ENCODE measurements at places on chromosomes 1 and 21.

- no peak for DNase-seq
Observed at GRCh38 chr1:203426870-203427269, 48.7 kb upstream of the PRELP start.

GRCh38 chr21:37829447-37829846, 86.8 kb downstream of the KCNJ6 start:
- peak; percentile 26 for DNase-seq

- no peak for DNase-seq
Observed at GRCh38 chr1:210099921-210100320, 132.7 kb upstream of the SERTAD4 start.

- no peak for DNase-seq
Observed at GRCh38 chr1:98336472-98337083, 324.9 kb upstream of the SNX7 start.

DNA sequence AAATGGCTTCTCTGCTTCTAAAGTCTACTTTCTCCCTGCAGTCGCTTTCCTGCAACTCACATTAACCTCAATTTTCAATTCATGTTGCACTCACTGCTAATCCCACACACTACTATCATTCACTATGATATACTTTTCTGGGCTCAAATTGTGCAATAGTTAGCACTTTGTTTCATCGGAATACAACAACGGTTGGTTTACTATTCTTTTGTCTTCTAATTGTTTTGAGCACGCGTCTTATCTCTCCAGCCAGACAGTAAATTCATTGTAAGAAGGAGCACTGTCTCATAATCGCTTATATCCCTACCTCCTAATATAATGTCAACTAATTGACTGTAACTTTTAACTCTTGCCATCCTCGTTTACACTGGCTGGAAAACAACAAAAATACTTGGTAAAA, 3.9 kb upstream of the PALMD start:
- DNase-seq = no peak

GRCh38 chr1:150065184-150065871, 2.2 kb upstream of the VPS45 start:
- no peak for DNase-seq

DNA sequence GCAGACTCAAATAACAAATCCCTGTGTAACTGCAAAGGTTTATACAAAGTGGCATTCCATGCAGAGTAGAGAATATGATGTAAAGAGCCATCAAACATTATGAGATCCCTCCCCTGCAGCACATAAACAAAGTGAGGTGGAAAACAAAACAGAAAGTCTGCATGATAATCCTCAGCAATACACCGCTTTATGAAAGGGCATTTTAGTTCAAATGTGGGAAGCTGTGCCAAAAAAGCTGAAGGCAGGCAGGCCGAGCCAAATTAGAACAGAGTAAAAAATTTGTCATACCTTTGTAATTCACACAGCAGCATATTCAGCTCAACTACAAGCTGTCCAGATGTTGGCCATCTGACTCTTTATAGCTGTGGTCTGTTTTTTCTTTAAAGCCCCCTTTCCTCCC, 113.5 kb downstream of the LHX9 start:
- no peak for DNase-seq

DNA sequence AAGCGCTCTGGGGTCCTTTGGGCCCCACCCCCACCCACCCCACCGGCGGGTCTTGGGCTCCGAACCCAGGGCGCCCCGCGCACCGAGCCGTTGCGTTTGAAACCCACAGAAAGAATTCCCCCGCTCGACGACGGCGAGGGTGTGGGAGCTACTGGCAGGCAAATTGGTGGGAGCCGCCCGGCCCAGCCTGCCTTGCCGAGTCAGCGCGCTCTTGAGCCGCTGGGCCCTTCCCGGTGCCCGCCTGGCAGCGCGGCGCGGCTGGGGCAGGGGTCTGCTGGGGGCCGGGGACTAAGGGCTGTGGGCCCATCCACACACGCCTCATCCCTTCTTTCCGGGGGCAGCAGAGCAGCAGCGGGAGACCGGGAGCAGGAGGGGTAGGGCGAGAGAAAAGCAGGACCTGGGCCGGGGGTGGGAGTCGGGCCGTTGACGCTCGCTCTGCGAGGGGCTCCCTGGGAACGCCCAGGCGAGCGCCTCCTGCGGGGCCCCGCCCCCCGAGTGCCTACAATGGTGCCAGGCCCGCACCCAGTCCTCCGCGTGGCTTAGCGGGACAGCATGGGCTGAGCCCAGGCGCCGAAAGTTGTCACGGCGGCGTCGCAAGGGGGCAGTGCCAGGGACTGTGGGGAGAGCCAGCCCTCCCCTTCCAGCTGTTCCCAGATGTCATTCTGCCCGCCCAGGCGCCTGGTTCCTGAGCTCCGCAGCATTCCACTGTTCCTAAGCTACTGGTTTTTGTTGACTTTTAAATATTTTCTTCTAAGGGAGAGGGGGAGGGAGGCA, at the start of gene C1orf94:
C1orf94 (plus strand) TSS at position 78 of the 774 bp plus-strand sequence. CDS start 883 bp downstream, outside the sequence.
- DNase-seq = no peak

DNA sequence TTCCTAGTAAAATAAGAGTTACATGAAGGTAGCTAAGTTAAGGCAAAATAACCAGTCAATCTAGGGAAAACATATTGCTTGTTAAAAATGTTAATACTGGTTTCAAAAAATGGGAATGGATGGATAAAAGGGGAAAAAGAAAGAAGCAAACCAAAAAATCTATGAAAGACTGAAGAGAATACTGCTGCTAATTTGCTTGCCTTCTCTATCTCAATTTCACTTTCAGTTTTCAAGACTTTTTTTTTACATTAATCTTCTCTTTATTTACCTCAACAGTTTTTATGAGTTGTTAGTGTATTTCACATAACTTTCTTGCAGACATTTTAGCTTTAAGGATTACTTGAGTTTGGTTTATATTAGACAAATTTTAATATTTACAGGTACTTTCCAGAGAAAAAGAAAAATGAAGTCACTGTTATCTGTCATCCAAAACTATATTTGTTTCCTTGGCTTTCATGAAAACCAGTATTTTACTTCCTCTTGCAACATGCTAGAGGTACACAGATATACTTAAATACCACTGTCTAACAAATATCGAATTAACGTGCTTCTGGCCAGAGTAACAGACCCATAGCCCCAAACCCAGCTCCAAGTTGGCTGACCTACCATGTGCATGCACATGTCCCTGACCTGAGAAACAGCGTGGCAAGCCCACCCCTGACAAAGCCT, 70.7 kb downstream of the COL24A1 start:
- no peak for DNase-seq
